NCI-H187 treated with DMSO at 0.1 percent for 48 hours (cell line): ENCODE measurements at places on chromosomes 12 and 14.

GRCh38 chr12:66035288-66035966 lies 95.1 kb downstream of the LLPH start:
- no peak for DNase-seq

GRCh38 chr14:21299562-21300130 lies 19.8 kb downstream of the RPGRIP1 start:
- no peak for DNase-seq

GRCh38 chr12:100229036-100229635 lies 28.5 kb downstream of the ACTR6 start:
- DNase-seq: no peak

GRCh38 chr14:63203618-63204406 lies 431 bp upstream of the RHOJ start:
- no peak for DNase-seq

DNA sequence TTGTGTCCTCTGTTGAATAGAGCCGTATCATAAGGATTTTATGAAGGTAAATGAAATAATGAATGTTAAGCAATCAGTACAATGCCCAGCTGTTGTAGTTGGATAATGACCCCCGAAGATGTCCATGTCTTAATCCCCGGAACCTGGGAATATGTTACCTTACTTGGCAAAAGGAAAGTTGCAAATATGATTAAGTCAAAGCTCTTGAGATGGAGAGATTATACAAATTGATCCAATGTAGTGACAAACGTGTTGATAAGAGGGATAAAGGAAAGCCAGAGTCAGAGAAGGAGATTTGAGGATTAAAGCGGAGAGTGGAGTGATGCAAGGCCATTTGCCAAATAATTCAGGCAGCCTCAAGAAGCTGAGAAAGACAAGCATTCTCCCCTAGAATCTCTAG lies 19.2 kb upstream of the MGAT4C start:
- DNase-seq: no peak

DNA sequence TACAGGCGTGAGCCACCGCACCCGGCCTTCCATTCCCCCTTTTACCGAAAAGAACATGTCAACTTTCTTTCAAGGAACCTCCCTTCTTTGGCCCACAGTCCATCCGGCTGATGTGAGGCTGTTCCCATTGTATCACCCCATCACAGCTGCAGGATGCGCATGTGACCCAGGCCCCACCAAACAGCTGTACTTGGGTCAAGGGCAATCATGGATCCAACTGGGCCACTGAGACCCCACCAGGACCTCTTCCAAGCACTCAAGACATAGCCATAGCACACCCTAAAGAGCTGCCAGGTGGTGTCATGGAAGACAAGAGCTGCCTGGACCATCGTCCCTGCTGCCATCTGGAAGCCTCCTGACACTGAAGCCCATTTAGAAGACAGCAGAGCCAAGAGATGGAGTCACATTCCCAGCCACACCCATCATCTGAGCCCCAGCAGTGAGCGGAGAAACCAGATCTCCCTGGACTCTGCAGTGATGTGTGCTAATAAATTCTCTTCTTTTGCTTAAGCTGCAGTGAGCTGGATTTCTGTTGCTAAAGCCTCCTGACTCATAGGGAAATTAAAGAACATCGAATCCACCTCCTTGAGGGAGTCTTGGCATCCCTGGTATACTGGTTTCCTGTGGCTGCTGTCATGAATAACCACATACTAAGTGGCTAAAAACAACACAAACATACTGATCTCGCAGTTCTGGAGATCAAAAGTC lies 105.6 kb downstream of the KSR2 start:
- no peak for DNase-seq

GRCh38 chr14:100018482-100018881 lies 46.7 kb upstream of the EVL start:
- DNase-seq: no peak

- no peak for DNase-seq
Measured at GRCh38 chr12:51357374-51358047, 11.0 kb upstream of the CELA1 start.

DNA sequence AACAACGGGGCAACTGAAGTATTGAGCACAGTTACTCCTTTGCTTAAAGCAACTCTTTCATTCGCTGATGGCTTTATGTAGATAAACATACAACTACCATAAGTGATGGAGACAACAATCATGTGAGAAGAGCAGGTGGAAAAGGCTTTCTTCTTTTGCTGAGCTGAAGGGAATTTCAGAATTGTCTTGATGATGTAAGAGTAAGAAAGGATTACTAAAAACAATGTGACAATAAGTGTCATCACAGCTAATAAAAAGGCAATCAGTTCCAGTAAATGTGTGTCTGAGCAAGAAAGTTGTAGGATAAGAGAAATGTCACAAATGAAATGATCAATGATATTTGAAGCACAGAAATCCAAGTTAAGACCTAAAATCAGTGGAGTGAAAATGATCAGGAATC lies 647 bp downstream of the OR6C70 start:
- DNase-seq: no peak
